ENCODE measurements at places on chromosomes 1 and 21.

GRCh38 chr1:234498448-234499118 is 19.6 kb upstream of the TARBP1 start:
- DNase-seq, result no peak

DNA sequence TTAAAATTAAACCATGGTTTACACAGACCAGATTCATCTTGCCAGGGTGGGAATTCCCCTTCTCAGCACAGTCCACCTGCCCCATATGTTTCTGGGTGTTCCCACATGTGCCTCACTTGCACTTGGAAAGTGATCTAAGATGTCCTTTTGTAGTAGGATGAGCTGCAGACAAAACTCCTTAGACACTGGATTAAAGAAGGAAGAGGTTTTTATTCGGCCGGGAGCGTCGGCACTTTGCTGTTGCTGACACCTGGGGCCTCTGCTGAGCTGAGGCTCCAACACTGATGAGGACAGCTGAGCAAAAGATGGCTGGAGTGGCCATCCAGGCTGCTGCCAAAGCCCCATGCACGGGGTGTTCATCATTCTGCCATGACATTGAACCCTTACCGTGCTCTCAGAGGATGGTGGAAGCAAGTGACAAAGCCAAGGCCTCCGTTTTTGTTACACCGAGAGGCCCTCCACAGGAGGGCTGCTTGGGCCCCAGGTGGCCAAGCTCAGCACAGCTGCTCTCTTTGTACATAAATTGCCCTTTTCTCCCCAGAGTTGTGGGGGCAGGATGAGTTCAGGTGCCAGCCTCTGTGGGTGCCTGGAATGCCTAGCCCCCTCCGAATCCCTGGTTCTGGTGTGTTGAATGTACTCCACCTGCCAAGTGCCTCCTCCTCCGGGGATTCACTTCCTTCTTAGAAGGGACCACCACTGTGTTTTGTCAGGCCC is 7.3 kb upstream of the ACOT11 start:
- DNase-seq, result no peak

DNA sequence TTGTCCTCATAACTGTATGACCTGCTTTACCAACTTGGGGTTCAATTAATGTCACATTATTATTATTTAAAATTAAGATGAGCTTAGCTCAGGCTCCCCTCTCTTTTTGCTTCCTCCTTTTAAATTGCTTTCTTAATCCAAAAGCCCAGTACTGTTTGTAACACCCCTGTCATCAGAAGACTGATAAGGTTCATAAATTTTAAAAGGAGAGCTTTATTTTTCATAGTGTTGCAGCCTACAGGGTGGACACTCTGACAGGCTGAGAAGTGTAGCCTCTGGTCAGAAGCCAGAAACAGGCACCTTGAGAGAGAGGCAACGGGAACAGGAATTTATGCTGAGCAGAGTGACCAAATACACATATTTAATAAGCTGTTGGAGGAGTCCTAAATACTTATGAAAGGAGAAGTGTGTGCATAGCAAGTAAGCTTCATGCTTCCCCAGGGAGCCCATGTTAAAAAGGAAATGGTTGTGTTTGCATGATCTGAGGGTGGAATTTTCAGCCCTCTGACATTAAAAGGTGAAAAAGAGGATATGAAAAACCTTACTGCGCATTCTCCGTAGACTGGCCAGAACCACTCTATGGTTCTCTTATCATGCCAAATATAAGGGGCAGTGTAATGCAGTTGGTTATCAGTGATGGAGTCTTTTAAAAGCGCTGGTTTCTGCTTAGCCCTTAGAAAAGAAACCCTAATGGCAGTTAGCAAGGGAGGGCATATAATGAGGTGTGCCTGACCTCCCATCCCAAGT is 30.5 kb upstream of the FGGY start:
- no peak for DNase-seq

DNA sequence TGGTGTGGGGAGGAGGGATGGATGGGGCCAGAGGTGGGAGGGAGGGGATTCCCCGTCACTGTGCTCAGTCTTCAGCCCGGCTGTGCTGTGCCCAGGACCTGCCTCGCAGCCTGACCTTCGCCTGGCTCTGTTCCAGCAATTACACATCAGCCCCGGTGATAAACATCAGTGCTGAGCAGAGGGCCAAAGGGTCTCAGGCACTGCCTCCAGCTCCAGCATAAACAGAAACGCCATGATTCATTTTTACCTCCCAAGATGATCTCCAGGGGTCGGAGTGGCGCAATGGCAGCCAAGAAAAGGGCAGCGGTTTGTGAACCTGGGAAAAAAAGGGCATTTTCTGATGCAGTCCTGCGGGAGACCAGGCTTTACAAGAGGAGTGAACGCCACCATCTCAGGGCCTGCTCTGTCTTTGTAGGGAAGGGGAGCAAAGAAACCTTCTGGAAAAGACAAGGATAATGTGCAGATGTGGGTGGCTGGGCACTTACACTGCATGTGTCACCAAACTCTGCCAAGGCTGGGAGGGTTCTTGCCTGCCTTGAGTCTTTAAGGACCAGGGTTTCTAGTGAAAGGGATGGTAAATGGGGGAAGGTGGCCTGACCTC is 28.1 kb downstream of the SHISA4 start:
- DNase-seq, result no peak

- DNase-seq, result no peak
These were observed 41.3 kb upstream of the EIF4G3 start for GRCh38 chr1:21217812-21218596.

- no peak for DNase-seq
These were observed 78.2 kb upstream of the SDC3 start for GRCh38 chr1:30986755-30987154.

DNA sequence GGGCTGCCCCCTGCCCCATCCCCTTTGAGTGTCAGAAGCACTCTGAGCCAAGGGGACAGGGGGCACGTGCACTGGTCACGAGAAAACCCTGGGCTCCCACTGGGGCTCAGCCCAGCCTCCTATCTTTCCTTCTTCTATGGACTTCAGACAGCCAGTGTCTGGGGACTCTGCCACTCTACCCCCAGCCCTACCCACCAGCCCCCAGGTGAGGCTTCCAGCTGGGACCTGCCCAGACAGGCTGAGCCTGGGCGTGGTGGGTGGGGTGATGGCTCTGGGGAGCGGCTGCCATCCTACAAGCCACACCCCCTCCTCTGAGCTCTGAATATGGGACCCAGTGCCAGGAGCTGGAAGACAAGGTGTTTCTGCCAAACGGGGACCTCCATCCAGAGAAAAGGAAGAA is 8.0 kb upstream of the SFN start:
- DNase-seq, result no peak

All from hippocampal formation (tissue), 2 donors.